ENCODE measurements at places on chromosomes 12 and 14. TPM values are rescaled to one million over a fixed set of nuclear protein-coding genes. Genes with fewer than 3 reads are reported as not detected.

MYO1H gene
- not detected for total RNA-seq

OAS2 gene
- total RNA-seq = 1.2 TPM

ZNF664 gene
- total RNA-seq = 11.0 TPM

PIK3C2G gene
- not detected for total RNA-seq

ACSM4 gene
- not detected for total RNA-seq

ALDH1L2 gene
- total RNA-seq = 80.8 TPM

CYP46A1 gene
- total RNA-seq = not detected

FAM181A gene
- not detected for total RNA-seq

CMKLR1 gene
- total RNA-seq = not detected

POLR3B gene
- 14.7 TPM for total RNA-seq

CCDC38 gene
- not detected for total RNA-seq

SIX6 gene
- not detected for total RNA-seq

SCN8A gene
- total RNA-seq = 4.0 TPM

ARMH4 gene
- 0.71 TPM for total RNA-seq
